Activated CD8-positive, alpha-beta memory T cell treated with anti-CD3 and anti-CD28 coated beads for 1 hour (primary cell): ENCODE measurements at places on chromosomes 7 and 10.

GRCh38 chr7:98724591-98724990, 107.5 kb downstream of the NPTX2 start:
- no peak for DNase-seq

DNA sequence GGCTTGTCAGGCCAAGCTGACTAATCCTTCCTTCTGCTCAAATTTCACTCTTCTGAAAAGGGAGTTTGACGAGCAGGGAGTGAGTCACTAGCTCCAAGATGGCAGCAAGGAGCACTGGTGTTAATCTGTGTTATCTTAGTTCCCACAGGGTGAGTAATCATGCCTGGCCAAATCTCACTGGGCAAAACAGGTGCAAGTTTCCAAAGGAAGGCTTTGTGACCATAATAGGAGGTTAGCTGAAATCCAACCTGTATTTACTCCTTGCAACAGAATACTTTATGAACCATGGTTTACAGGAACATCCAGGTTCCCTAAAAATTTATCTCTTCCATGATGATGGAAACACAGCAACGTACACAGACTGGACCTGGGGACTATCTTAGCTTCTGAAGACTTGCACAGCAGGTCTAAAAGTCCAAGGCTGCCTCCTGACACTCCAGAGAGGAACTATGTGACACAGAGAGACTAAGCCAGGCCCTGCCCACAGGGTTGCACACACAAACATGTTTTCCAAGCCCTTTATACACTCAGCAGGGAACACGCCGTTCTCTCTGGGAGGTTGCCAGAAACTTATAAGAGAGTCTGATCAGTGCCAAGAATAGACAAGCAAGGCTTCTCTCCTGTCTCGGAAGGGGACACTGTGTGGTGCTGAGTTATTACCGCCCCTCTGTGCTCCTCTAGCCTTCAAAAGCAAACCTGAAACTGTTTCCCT, 46.3 kb downstream of the PDK4 start:
- no peak for DNase-seq

GRCh38 chr10:48239618-48240017, 34.9 kb downstream of the FRMPD2 start:
- DNase-seq, result no peak

GRCh38 chr7:27640884-27641574, 21.7 kb downstream of the HIBADH start:
- no peak for DNase-seq

DNA sequence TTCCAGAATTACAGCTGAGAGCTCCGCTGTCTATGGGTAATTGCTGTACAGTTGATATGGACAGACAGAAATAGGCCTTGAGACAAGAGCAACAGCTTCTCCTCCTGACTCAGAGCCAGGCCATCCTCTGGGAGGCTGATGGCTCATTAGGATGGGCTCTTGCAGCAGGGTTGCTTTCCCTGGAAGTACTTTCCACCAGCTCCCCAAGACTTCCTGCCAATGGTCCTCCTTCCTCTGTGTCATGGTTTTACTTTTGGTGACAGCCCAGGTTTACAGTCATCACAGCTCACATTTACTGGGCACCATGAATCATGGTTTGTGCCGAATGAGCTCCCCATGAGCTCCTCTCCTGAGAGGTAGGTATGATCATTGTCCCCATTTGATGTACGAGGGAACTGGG, 131.8 kb downstream of the HECW1 start:
- no peak for DNase-seq

- DNase-seq, result no peak
Observed at GRCh38 chr10:102837230-102837721, at the start of gene CYP17A1. Gene CYP17A1, minus strand, starts transcription at chr10:102837413. Its CDS starts 52 bp downstream, at chr10:102837361.

DNA sequence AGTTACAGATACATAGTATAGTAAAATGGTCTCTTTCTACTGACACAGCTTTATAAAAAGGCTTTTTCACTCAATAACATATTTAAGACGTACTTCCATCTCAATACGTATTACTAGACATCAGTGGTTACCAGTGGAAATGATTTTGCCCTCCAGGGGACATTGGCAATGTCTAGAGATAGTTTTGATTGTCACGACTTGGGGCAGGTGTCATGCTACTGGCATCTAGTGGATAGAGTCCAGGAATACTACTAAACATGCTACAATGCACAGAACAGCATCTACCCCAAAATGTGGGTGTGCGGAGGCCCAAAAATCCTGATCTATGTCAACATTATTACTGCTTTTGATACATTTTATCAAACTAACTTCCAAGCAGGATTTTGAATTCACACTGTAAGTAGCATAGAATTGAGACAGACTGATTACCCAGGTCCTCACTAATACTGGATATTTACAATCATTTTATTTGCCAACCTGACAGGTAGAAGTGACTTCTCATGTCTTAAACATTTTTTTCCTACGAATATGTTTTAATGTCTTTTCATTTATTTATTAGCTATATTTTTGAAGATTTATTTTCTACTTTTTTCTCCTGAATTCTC, 53.8 kb downstream of the HGF start:
- DNase-seq, result no peak

DNA sequence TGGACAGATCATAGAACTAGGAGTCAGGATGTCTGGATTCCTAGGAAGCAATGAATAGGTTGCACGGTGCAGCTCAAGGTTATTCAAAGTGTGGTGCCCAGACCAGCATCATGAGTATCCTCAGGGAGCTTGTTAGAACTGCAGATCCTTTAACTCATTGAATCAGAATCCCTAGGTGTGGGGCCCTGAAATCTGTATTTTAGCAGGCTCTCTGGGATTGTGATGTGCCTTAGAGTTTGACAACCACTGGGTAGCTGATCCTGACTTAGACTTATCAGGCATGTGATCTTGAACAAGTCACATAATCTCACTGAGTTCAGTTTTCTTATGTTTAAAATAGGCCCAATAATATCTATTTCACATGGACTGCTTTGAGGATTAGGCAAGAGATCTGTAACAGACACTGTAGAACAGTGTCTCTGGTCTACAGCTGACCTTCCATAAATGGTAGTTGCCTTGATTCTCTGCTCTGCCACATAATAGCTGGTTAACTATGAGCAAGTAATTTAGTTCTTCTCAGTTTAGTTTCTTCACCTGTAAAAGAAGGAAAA, 46.4 kb upstream of the ATRNL1 start:
- no peak for DNase-seq

DNA sequence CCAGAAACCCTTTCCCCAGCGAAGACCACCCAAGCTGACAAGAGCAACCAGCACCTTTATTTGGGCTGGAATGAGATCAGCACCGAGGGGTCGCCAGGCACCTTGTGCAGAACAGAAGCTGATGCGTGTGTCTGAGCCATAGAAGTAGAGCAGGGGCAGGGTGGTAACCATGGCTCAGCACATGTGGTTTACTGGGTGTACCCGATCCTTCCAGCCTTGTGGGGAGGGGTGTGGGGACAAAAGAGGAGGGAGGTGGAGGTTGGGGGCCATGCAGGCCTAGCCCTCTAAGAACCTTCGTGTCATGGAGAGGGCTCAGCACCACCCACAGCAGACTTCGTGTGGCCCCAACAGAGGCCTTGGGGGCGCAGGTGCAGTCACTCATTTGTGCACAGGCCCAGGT, 84.0 kb upstream of the GTF2I start:
- no peak for DNase-seq

- no peak for DNase-seq
Observed at GRCh38 chr10:69246036-69246435, 25.9 kb downstream of the HKDC1 start.

- no peak for DNase-seq
Observed at GRCh38 chr7:12199363-12199762, 11.7 kb upstream of the TMEM106B start.

GRCh38 chr10:122845783-122846332, at the start of gene CUZD1:
Gene CUZD1, minus strand, starts transcription at chr10:122845857. Its CDS starts 14 bp downstream, at chr10:122845843.
- no peak for DNase-seq

- DNase-seq, result no peak
Observed at GRCh38 chr10:70596110-70596798, 6.3 kb downstream of the PRF1 start.

- no peak for DNase-seq
Observed at GRCh38 chr10:98038288-98038687, 7.9 kb upstream of the CRTAC1 start.

GRCh38 chr10:74418285-74418872, 267.4 kb downstream of the ADK start:
- no peak for DNase-seq

DNA sequence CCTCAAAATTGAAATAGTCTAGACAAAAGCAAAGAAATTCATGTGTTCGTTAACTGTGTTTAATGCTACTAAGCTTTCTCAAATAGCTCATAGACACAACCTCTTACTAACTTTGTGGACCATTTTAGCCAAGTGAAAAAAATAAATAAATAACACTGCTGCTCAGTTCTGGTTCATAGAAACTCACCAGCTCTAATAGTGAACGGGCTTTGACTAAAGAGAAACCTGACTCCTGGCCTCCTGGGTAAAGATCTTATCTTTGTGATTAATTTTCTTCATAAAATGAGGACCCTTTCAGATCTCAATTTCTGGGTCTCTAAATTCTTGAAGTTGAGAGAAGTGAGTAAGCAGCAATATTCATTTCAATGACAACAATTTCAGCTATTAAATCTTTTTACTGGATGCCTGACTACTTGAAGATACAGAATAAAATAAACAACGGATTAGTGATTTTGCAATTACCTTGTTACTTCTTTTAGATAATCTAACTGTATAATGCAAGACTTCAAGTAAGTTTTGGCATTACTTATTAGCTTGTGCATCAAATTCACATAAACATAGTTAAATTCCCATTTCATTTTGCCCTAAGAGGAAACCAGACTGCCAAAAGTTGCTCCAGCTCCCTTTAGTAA, 3.1 kb downstream of the CADPS2 start:
- DNase-seq, result no peak

GRCh38 chr7:10888861-10889260, 84.8 kb upstream of the PHF14 start:
- no peak for DNase-seq

DNA sequence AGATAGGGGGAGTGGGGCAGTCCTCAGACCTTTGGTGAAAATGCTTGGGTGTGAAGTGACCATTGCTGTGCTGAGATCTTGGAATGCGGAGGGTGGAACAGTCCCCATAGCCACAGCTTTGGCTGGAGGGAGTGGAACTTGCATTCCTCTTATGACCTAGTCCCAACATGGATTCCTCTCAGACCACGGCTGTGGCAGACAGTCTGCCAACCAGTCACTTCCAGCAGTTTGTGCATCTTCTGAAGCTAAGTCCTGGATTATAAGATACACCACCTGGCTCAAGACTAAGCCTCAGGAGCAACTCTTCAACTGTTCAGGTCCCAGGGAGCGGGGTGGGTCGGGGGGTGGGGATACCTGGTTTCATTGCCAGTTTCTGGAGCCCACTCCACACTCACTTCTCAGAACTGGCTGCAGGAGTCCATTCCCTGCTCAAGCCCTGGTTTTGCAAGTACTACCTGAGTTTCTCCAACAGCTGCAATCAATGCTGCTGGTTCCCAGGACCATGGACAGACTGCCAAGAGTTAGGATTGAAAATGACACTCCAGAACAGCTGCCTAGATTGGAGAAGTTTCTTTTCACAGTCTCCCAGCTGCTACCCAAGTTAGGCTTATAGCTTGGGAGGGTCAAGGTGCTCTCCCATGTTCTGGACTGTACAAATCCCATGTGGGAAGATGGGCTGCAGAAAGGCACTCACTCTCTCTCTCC, 29.1 kb upstream of the DGKB start:
- no peak for DNase-seq

DNA sequence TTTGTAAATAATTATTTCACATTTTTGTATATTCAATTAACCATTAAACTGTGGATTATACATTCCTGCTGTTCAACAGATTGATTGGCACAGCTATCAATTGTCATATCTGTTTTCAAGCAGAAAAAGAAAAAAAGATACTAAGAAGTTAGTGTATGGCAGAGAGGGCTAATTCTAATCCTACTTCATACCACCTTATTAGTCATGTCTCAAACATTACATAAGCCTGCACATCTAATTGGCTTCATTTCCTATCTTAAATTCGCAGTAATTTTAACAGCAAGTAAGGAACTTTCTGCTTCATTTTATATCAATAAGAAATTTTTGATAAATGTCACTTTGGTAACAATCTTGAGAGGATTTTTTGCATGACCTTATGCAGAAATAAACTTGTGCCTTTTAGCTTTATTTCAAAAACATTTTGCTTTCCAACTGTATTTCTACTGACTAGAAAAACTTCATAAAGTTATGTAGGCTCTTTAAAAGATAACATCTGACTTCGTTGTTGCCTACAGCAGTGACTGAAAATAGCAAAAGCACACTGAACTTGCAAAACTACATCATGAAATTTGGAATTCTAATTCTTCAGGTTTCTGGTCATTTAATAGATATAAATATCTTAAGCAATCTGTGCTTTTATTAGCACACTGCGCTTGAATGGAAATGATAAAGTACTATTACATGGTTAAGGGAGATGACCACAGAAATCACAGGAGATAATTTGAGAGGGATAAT, 111.5 kb downstream of the SEMA3C start:
- DNase-seq, result no peak

- DNase-seq, result no peak
Observed at GRCh38 chr7:117982071-117983055, 109.1 kb upstream of the CTTNBP2 start.

GRCh38 chr7:55148571-55148970, 129.8 kb downstream of the EGFR start:
- DNase-seq, result no peak

DNA sequence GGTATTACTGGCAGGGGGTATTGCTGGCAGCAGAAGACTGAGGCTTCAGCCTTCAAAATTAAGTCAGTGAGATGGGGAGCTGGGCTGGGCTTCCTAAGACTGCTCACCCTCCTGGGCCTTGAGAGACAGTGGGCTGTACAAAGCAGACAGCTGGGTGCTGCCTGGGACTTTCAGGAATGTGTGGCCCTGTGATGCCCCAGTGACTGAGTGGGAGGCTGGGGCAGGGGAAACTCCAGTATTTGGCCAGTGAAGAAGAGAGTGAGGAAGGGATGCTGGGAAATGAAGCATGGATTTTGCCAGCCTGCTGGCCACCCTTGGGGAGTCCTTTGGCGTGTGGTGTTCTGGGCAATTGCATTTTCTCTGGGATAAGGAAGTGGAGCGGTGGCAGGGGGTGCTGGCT, 442 bp downstream of the ANKRD2 start:
- DNase-seq, result no peak

- DNase-seq, result no peak
Observed at GRCh38 chr7:132956556-132956955, 125.3 kb downstream of the CHCHD3 start.

DNA sequence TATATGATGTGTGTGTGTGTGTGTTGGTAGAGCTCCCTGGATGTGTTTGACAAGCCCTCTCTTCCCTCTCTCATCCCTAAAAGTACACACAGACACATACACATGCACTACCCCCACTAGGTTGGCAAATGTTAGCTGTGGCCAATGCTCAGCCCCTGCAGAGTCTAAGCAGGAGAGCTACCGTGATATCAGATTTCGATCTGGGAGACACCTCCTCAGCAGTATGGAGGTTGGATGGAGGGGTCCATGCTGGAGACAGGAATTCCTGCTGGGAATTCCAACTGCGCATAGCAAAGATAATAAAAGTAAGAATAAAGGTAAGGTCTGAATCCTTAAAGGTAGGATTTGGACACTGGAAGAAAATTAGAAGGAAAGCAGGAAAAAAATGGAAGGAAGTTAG, 85.7 kb downstream of the C10orf90 start:
- no peak for DNase-seq
